Effector memory CD8-positive, alpha-beta T cell (primary cell): ENCODE measurements at places on chromosomes 1 and 21.

DNA sequence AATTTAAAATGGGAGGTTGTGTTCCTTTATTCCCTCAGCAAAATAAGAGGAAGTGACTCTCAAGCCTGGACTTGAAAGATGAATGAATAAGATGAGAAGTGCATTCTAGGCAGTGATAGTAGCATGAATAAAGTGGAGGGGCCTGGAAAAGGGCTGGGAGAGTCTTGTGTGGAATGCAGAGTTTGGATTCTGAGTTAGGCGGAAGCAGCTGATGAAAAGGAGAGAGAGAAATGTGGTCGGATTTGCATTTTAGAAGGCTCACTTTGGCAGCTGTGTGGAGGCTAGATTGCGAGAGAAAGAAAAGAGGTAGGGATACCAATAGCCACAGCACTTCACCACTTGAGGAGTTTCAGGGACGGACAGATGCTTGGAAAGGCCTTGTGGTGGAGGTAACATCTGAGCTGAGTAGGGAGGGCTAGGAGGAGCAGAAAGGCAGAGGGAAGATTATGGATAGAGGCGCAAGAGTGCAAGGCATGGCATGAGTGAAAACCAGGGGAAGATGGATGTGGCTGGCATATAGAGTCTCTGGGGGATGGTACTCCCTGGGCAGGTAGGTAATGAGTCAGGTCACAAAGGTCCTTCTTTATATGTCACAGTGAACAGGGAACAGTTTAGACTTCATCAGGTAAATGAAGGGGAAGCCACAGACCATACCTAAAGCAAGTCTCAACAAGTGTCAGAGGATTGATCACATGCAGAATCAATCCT is 59.6 kb downstream of the ST3GAL3 start:
- no peak overlapping the region for H3K4me3 ChIP-seq
- H3K4me1 ChIP-seq, result peaks cover 4% of the 10 kb centered on the region
- no peak for DNase-seq
- H3K27ac ChIP-seq, result no peak overlapping the region
- H3K27me3 ChIP-seq, result no peaks in the 10 kb centered on the region
- H3K36me3 ChIP-seq, result peaks cover 1% of the 10 kb centered on the region

GRCh38 chr1:27668808-27669723 is 2.9 kb downstream of the IFI6 start:
- no peaks in the 10 kb centered on the region for H3K27me3 ChIP-seq
- H3K4me1 ChIP-seq, result peaks cover 22% of the 10 kb centered on the region
- peaks cover 13% of the 10 kb centered on the region for H3K36me3 ChIP-seq
- DNase-seq, result peak; percentile 87

- H3K27me3 ChIP-seq, result peaks cover 6% of the 10 kb centered on the region
- H3K27ac ChIP-seq, result no peak overlapping the region
- H3K4me3 ChIP-seq, result no peak overlapping the region
- H3K4me1 ChIP-seq, result no peaks in the 10 kb centered on the region
Observed at GRCh38 chr1:244165021-244165420, 113.9 kb downstream of the ZBTB18 start.

GRCh38 chr1:44072821-44073220 is 41.6 kb upstream of the SLC6A9 start:
- DNase-seq, result no peak
- peaks cover 3% of the 10 kb centered on the region for H3K36me3 ChIP-seq
- H3K4me1 ChIP-seq, result no peaks in the 10 kb centered on the region
